ENCODE measurements at places on chromosomes 7 and 10.

DNA sequence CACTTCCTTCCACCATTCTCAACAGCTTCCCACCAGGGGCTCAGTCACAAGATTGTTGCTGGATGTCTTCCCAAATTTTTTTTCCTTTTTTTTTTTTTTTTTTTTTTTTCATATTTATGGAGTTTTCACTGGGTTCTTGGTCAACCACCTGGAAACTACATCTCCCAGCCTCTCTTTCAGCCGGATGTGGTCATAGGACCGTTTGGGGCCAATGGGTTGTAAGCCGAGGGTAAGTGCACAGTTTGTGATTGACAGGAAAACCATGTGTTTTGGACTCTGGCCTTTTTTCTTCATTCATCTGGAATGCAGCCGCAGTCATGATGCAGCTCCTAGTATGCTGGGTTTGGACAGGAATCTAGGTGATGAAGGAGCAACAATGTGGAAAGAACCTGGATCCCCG lies 337.1 kb upstream of the FOXK1 start:
- DNase-seq, result no peak

GRCh38 chr7:47496056-47496665 lies 85.8 kb downstream of the TNS3 start:
- no peak for DNase-seq

GRCh38 chr7:149281508-149282330 lies 19.7 kb downstream of the ZNF783 start:
- DNase-seq, result no peak

DNA sequence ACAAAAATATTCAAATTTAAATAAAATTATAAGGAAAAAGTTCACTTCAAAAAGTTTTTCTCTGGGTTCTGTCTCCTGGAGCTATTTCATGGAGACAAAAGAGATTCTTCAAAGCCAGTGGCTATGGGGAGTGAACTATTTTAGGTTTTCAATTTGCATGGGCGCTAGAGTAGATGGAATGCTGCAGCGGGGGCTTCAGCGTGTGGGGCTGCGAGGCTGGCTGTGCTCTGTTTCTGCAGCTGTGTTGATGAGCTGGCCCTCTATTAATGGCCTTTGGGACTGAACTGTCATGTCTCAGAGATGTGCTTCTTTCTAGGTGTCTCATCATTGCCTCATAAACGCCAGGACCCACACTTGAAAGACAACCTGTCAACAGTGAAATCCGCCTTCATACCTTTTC lies 108.4 kb upstream of the NPY start:
- DNase-seq, result no peak

- no peak for DNase-seq
Observed at GRCh38 chr7:101567230-101567629, 61.9 kb downstream of the MYL10 start.

DNA sequence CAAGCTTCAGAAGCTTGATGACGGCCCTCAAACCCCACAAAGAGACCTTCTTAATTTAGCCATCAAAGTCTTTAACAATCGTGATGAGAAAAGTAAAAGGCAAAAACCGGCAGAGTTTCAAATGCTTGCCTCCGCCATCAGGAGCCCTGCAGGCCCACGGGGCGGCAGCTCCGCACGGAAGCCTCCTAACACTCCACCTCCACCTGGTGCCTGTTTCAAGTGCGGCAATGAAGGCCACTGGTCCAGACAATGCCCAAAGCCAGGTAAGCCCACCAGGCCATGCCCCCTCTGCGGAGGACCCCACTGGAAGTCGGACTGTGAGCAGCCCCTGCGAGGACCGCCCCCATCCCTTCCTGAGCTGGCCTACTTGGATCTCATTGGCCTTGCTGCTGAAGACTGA lies 43.6 kb downstream of the CBX3 start:
- DNase-seq, result no peak

GRCh38 chr7:142308326-142308725 lies 50.5 kb upstream of the PRSS58 start:
- DNase-seq, result no peak

GRCh38 chr10:84499846-84500245 lies 171.5 kb downstream of the CCSER2 start:
- DNase-seq, result no peak

DNA sequence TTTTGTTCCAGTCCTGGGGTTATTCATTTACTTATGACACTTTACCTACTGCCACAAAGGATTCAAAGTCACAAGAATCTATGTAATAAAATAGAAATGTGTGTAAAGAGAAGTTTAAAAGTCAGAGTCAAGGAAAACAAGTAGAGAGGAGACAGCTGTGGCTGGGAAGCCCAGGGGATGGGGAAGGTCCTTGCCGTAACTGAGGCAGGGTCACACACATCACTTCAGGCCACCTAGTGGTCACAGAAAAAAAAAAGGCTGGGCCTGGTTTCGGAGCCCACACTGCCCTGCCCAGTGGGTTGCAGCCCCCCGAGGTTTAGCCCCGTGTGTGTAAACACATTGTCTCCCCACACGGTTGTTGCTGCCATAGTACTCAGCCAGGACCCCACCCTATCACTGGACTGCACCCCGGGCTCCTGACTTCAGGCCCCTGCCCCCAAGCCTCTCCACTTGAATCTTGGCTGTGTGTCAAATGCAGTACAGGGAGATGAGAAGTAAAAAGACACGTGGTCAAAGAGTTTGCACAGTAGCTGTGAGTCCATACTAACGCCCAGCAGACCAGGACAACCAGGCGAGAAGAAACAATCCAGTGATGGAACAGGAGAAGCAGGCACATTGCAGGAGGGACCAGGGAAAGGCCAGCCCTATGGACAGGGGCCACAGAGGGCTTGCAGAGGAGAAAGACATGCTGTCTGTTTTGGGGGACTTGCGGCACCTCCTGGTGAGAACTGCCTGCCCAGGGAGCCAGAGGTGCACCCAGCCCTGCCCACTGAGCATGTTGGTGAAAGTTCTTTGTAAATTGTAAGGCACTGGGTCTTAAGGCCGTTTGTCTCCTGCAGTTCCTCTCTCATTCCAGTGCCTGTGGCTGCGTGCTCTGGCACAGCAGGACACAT lies 91.4 kb upstream of the MACROH2A2 start:
- no peak for DNase-seq

DNA sequence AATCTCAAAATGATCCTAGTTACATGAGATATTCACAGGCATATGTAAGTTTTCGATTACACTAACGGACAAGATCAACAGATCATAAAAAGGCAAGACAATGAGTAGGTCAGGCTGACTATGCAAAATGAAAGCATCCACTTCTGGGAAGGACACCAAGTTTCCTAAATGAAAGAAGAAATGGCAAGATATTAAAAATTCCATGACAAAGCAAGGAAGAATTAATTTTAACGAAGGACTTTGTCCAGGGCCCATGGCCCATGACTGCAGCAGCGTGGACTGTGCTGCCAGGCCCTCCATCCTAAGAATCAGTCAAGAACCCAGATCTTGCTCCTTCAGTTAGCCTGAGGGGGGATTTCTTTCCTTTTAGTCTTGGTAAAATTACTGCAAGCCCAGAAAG lies 182.4 kb upstream of the FRMD4A start:
- DNase-seq, result no peak

DNA sequence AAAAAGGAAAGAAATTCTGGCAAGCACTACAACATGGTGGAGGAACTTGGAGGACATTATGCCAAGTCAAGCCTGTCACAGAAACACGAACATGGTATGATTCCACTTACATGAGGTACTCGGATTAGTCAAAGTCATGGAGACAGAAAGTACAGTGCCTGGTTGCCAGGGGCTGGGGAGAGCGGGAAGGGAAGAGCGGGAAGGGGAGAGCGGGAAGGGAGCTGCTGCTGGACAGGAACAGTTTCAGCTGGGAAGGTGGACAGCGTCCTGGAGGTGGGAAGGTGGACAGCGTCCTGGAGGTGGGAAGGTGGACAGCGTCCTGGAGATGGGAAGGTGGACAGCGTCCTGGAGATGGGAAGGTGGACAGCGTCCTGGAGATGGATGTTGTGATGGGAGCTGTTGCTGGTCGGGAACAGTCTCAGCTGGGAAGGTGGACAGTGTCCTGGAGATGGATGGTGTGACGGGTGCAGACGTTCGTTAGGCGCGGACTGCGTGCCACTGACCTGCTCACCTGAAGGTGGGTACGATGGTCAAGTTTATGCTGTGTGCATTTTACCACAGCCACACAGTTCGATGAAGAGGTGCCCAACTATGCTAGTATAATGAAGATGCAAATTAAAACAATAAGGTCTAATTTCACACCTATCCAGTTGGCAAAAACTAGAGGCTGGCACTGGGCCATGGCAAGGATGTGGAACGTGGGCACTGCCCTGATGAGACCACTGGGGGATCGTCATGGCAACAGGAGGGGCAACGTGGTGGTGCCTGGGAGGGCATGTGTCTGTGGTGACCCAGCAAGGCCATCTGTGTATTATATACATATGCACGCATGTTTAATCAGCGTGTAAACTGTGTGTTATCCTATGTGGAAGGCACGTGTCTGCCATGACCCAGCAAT lies 103.8 kb downstream of the NKX6-2 start:
- DNase-seq, result no peak

DNA sequence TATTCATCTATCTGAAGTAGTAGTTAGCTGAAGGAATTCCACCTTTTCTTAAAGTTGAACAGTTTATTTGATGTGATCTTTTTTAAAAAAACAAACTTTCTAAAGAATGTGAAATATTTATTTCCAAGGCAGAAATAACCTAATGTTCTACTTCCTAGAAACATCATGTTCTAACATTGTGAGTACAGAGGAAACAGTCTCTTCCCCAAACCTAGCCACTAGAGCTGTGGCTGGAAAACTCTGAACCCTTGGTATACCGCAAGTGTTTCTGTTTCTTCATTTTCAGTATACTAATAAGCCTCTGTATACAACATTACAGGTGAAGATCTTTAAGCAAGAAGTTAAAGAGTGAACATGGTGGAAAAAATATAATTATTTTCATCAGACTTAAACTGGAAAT lies 35.1 kb downstream of the NOC3L start:
- no peak for DNase-seq

DNA sequence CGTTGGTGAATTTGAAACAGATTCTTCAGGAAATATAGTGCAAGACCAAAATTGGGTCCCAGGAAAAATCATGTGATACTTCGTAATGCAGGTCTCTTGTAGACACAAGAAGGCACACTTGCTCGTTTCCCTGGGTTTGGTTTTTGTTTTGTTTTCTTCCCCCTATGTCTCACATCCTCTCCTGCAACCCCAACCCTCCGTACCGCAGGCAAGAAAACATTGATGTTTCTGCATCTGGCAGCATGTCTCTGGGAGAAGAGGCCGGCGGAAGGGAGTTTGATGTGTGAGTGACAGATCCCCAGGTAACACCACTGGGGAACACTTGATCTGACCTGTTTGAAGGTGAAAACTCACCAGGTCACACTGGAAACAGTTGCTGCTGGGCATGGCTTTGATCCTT lies 718.5 kb downstream of the AUTS2 start:
- no peak for DNase-seq

GRCh38 chr10:129446183-129446581 lies 20.9 kb upstream of the MGMT start:
- DNase-seq, result no peak

- DNase-seq, result no peak
Observed at GRCh38 chr7:74179935-74180604, 5.9 kb downstream of the EIF4H start.

DNA sequence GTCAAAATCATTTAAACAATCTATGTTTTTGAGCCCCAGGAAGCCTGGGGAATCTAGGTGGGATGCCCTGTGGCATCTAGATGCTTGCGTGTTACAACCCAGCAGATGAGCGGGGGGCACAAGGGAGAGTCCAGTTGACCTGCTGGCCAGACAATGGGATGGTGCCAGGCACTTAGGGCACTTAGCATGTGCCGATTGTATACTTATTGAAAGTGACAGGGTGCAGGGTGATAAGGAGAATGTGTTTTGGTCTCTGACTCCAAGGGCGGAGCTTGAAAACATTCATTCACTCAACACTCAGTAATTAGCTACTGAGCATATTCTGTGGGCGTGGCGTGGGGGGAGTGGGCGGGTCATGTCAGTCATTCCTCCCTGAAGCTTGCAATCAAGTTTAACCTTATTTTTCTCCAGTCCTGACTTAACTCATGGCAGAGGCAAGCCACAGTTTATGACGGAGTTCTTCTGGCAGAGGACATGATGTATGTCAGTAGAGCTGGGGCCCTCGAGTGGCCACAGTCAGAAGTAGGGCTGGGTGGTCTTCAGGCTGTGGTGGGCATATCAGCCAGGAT lies 115.1 kb downstream of the PRKCQ start:
- no peak for DNase-seq

DNA sequence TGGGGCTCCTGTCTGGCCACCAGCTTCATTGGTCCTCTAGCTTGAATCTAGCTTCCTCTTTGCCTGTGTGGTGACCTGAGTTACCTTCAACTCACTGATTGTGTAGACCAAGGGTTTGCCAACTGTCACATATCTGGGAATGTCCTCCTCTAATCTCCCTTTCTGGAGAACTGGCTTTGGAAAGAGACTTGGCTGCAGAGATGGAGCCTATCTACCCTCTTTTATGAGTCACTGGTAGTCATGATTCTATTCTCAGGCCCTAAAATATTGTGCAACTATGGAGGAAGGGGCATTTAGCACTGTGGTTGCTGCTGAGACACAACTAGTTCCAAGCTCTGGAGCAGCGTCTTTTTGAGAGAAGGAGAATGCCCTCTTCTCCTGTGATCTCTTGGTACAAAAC lies 691.3 kb downstream of the KCNMA1 start:
- no peak for DNase-seq

GRCh38 chr10:80589726-80590373 lies 52.1 kb downstream of the SH2D4B start:
- DNase-seq, result no peak

DNA sequence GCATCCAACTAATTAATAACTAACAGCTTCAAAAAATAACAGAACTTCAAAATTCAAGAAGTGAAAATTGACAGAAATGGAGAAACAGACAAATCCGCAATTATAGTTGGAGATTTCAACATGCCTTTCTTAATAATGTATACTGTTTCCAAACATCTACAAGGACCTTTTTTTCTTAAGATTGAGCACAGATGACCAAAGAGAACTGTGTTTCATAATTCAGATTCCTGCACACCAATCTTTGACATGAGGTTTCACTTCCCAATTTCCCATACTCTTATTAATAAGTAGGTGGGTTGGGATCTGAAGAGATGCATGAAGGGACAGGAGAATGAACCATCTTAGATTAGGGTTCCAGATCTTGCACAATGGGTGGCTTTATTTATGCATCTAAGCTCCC lies 24.9 kb upstream of the GIMAP7 start:
- no peak for DNase-seq

DNA sequence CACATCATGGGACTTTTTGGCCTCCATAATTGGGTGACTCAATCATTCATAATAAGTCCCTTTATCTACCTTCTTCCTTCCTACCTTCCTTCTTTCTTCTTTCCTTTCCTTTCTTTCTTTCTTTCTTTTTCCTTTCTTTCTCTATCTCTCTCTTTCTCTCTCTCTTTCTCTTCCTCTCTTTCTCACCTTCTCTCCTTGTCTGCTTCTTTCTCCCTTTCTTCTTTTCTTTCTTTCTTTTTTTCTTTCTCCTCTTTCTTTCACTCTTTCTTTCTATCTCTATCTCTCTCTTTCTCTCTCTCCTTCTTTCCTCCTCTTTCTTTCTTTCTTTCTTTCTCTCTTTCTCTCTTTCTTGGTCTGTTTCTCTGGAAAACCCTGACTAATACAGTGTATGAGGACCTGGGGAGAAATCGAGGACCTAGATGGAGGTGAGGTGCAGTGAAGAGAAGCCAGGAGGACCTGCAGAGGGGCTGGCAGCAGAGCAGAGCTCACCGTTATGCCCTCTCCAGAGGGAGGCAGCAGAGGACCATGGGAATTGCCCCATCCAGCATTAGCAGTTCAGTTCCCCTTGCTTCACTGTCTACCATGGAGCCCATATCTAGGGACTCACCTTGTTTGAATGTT lies 52.7 kb upstream of the BTRC start:
- DNase-seq, result peak; percentile 31

All from LoVo (cell line).